Urinary bladder (tissue), 4 donors: ENCODE measurements at places on chromosomes 2 and 18. TPM values are rescaled to one million over a fixed set of nuclear protein-coding genes. Genes with fewer than 3 reads are reported as not detected.

- no peak for DNase-seq
Measured at GRCh38 chr2:146295080-146295670, 1549.7 kb upstream of the ACVR2A start.

DNA sequence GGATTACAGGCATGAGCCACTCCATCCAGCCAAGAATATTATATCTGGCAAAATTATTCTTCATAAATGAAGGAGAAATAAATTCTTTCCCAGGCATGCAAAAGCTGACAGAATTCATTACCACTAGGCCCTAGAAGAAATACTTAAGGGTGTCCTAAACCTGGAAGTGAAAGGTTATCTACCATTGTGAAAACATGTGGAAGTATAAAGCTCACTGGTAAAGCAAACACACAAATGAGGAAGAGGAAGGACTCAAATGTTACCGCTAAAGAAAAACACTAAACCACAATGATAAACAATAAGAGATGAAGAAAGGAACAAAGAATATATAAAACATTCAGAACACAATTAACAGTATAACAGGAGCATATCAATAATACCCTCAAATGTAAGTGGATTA is 171.8 kb downstream of the CAMKMT start:
- DNase-seq, result no peak

GRCh38 chr2:235229236-235229635 is 264.6 kb upstream of the AGAP1 start:
- DNase-seq, result no peak

DNA sequence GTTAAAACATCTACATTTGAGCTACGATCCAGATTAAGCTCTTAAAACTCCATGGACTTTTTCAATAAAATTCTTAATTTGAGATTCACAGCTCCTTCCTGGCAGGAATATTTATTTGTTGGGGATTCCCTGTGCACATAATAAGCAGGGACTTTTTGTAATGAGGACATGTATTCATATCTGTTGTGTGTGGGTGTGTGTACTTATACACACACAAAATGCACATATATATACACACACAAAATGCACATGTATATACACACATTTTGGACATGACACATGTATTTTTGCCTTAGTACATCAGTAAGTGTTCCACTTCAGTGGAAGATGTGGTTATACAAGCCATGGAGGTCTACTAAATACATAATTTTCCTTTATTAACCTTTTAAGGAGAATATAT is 1131.1 kb upstream of the CDH2 start:
- DNase-seq, result no peak

- DNase-seq, result no peak
Measured at GRCh38 chr2:21710031-21710430, 586.3 kb downstream of the TDRD15 start.

- no peak for DNase-seq
Measured at GRCh38 chr2:58137221-58137620, 90.6 kb downstream of the VRK2 start.

GRCh38 chr18:76708071-76708721 is 114.2 kb upstream of the ZNF236 start:
- no peak for DNase-seq

DNA sequence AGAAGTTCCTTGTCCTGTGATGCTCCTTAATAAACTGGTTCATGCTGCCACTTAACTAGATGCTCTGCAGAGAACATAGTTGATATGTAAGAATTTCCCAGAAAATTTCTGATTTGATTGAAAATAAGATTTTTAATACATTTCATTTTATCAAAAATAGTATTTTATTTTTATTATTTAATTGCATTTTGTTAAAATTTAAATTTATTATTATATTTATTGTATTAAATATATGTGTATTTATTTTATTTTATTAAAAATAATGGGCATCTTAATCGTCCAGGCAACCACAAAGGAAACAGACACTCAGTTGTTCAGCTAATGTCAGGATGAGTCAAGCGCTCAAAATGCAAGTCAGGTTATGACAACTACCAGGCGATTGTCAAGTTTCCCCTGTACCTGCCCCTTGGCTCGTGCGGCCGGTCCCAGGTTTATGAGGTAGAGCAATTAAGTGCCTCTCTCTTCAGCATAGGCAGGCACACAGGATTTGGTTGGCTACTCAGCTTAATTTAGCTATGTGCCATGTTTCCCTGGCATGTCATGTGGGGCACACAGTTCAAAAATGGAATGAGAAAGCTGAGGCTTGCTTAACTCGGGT is 361.2 kb downstream of the RND3 start:
- no peak for DNase-seq

GRCh38 chr18:74310411-74310810 is 5.2 kb upstream of the C18orf63 start:
- DNase-seq, result no peak

- DNase-seq, result peak; percentile 69
Measured at GRCh38 chr18:54260396-54261072, 8.8 kb upstream of the POLI start.

- DNase-seq, result no peak
Measured at GRCh38 chr2:197261808-197262226, 48.8 kb downstream of the ANKRD44 start.

GRCh38 chr2:24489465-24490180 is 1.4 kb upstream of the NCOA1 start:
- no peak for DNase-seq

GRCh38 chr18:79208906-79209305 is 139.7 kb downstream of the ATP9B start:
- DNase-seq, result no peak

- no peak for DNase-seq
Measured at GRCh38 chr18:3760741-3761140, 310.8 kb downstream of the TGIF1 start.

DNA sequence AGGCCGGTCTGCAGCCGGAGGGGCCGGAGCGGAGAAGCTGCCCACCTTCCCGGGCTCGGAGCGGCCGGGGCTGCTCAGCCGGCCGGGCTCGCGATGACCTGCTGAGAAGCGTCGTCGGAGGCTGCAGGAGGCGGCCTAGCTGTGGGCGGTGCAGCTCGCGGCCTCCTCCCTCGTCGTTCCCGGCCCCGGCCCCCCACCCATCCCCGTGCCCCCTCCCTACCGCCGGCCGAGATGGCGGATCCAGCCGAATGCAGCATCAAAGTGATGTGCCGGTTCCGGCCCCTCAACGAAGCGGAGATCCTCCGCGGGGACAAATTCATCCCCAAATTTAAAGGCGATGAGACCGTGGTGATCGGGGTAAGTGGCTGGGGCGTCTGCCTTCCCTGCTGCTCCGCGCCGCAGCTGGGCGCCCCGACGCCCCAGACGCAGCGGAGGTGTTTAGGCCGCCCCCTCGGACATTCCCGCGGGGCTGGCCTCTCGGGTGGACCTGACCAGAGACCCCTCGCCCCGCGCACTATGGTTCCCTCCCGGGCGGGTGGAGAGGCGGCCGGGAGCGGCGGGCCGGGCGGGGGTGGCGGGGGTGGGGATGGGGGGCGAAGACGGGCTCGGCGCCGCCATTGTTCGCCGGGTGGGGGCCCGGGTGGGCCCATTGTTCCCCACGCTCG is 492 bp downstream of the KIF5C start:
- DNase-seq, result no peak

DNA sequence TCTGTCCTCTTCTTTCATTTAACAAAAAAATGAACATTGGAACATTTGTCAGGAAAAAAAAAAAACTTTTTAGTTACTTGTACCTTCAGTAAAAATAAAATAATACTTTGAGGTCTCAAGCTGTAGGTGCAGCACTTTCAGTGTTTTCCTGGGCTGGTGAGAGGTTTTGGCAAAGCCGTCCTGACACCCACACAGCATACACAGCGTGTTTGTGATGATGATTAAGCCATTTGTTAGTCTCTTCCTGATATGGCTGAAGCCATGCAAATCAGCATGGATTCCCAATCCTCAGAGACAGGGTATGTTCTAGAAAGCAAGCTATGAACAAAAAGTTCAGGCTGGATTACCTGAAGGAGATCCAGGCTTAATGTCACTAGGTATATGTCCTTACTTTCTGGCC is 236.8 kb downstream of the ZNF516 start:
- DNase-seq, result no peak

DNA sequence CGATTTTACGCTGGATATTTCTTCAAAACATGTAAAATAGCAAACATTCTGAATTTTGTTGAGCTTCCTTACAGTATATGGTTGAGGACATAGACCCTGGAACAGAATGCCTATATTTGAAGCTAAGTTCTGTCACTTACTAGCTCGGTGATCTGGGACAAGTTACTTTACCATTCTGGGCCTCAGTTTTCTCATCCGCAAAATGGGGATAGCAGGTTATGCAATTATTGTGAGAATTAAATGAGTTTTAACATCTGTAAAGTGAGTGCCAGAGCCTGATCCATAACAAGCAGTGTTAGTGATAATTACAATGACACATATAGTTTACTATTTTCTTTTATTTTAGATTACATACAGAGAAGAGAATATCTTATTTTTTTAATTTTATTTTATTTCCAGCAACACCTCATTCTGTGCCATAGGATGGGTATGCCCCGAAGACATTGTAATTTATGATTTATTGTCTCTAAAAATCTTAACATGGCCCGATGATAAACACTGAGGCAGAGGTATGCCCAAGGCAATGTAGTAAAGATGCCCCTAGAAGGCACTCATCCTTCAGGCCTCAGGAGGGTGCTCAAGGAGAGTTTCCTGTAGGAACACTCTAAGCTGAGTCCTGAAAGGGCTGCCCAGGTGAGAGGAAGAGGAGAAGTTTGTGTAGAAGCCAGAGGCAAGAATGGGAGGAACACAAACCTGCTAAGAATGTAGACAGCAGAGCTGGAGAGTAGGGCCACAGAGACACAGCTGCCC is 250.9 kb downstream of the BCL11A start:
- no peak for DNase-seq

- no peak for DNase-seq
Measured at GRCh38 chr2:12031866-12032265, 285.4 kb downstream of the LPIN1 start.

DNA sequence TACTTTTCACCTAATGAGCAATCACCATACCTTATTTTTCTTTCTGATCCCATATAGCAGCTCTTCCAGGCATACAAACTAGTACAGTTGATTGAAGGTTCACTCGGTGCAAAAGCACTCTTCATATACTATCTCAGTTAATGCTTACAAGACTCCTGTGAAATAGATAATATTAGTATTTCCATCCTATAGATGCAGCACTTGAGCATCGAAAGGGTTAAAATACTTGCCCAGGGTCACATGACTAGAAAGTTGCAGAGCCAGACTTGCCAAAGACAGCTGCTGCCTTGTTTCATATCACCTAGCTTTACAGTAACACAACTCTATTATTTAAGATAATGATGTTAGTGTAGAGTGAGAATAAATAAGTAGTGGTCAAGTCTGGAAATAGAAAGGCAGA is 466.0 kb upstream of the TNP1 start:
- DNase-seq, result no peak

- DNase-seq, result no peak
Measured at GRCh38 chr18:12911929-12912703, 28.1 kb upstream of the PTPN2 start.

DNA sequence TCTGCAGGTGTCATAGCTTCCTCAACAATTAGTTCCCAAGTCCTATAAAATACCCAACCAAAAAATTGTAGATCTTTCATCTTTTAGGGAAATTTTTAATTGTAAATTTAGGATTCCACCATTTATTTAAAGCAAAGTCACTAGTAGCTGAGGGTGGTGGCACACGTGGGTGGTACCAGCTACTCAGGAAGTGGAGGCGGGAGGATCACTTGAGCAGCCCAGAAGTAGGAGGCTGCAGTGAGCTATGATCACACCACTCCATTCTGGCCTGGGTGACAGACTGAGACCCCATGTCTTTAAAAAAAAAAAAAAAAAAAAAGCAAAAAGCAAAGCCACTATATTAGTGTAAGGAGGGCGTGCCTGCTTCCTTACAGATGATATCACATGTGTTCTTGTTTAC is 60.3 kb upstream of the GREB1L start:
- DNase-seq, result no peak

GRCh38 chr2:125516496-125517109 is 1139.4 kb upstream of the GYPC start:
- DNase-seq, result no peak

DNA sequence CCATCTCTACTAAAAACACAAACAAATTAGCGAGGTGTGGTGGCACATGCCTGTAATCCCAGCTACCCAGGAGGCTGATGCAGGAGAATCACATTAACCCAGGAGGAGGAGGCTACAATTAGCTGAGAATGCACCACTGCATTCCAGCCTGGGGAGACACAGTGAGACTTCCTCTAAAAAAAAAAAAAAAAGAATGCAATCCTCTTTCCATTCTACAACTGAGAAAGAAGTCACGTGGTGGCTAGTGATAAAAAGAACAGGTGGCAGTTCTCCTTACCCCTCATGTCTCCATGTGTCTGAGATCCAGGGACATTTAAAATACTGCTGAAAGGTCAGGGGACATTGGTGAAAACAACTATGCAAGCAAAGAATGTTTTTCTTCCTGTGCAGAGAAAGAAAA is 24.4 kb upstream of the GPR39 start:
- no peak for DNase-seq

DNA sequence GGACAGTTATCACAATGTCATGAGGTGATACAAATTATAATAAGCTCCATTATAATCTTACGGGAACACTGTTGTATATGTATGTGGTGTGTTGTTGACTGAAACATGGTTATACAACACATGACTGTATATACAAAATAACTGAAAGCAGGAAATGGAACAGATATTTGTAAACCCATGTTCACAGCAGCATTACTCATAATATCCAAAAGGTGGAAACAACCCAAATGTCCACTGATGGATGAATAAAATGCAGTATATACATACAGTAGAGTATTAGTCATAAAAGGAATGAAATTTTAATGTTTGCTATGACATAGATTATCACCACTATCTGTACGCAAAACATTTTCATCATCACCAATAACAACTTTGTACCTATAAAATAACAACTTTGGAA is 107.3 kb downstream of the USP34 start:
- DNase-seq, result no peak

DNA sequence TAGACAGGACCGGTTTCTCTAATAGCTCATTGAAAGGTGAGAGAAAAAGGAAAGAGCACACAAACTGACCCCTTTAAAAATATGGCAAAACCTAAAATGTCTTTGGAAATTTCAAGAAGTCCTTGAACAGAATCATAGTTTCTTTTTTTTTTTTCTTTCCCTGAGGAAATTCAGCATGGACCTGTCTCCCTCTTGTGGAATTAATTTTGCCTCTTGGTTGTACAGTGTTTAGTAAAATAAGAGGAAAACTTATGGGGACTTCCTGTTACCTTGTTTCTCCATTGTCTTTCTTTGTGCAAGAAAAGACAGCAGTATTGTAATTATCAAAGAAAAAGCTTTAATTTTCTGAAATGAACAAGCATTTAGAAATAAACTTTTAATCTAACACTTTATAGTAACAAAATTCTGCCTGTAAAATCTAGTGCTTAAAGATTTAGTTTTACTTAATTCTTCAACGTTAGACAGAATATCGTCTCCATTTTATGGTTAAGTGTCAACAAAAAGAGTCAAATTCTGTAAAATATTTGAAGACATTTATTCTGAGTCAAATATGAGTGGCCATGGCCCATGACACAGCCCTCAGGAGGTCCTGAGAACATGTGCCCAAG is 176.3 kb upstream of the NABP1 start:
- DNase-seq, result no peak

Gene CCDC85A
- total RNA-seq, result 7.1 TPM

Gene SFXN5
- total RNA-seq, result 11.8 TPM

Gene TMEM178A
- 5.2 TPM for total RNA-seq

Gene CRYBA2
- total RNA-seq, result not detected

Gene ZNF638
- total RNA-seq, result 492 TPM

Gene MYCN
- 3.3 TPM for total RNA-seq

Gene AKAIN1
- total RNA-seq, result not detected

Gene RETSAT
- total RNA-seq, result 22.5 TPM
